ENCODE measurements at places on chromosomes 1 and 21.

DNA sequence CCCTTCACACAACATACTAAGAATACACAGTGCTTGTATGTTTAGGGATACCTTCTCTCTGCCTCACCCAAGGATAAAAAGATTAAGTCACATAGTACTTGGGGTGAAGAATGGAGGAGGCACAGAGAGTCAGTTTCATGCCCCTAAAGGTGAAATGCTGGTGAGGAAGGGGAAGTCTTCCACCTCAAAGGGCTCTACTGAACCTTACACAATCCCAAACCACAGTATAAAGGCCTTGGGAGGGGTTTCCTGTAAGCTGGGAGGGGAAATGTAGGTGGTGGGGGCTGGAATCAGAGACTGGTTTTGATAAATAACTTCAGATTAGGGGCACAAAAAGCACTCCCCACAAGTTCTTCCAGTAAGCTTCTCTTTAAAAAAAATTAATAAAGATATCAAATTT is 3.5 kb downstream of the MINDY1 start:
- DNase-seq: no peak

- DNase-seq: no peak
Observed at GRCh38 chr21:41666641-41667081, 100.2 kb downstream of the RIPK4 start.

GRCh38 chr1:118306851-118307250 is 121.8 kb upstream of the SPAG17 start:
- DNase-seq: no peak

- DNase-seq: no peak
Observed at GRCh38 chr1:35657851-35658250, 16.5 kb upstream of the PSMB2 start.

GRCh38 chr1:80827666-80828065 is 973.1 kb upstream of the ADGRL2 start:
- DNase-seq: no peak

- DNase-seq: no peak
Observed at GRCh38 chr1:2975466-2976179, 45.6 kb upstream of the ACTRT2 start.

- no peak for DNase-seq
Observed at GRCh38 chr1:178495158-178495557, 1.6 kb downstream of the CLEC20A start.

GRCh38 chr1:113021430-113022085 is 51.4 kb upstream of the LRIG2 start:
- DNase-seq: no peak

DNA sequence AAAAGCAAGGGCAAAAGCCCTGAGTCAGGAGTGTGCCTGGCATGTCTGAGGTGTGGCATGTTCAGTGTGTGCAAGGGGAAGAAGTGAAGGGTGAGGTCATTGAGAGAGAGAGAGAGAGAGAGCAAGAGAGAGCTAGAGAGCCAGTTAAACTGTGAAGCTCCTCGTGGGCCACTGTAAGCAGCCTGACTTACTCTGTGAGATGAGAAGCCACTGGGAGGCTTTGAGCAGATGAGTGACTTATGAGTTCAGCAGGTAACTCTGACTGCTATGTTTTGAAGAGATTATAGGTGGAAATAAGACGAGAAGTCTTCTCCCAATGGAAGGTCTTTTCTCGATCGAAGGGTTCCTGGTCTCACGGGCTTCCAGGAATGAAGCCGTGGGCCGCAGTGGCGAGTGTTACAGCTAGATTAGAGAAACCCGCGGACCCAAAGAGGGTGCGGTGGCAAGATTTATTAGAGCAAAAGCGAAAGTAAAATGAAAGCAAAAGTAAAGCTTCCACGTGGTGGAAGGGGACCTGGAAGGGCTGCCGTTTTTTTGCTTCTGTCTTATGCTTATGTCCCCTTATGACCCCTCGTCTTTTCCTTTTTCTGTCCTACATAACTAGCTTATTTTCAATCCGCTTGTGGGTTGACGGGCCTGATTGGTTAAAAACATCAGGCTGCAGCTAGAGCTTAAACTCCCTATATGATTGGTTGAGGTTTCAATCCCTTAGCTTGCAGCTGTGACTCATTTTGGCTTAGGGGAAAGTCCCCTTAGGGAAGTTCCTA is 323.1 kb upstream of the FAM78B start:
- no peak for DNase-seq

DNA sequence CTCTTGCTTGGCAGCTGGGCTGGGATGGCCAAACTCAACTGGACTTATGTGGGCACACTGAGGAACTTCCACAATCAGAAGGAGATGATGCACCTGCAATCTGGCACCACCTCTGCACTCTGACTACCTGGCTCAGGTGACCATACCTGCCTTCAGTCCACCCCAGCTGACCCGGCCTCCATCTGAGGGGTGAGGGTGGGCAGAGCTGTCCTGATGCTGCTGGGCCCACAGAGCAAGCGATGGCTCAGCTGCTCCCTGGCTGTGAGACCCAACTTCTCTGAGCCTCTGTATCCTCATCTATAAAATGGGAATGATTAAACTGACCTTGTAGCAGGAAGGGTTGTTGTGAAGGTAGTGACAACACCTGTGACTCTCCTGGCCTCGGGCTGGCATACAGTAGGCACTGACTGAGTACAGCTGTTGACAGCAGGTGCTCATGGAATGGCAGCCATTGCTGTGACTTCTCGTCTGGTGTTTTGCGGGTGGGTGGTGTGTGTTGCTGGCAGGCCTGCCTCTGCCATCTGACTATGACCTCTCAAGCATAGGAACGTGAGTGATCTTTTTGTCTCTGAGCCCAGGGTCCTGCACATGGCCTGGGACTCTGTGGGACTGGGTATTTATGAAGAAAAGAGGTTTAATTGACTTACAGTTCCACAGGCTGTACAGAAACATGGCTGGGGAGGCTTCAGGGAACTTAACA is 438.5 kb downstream of the PTPRU start:
- DNase-seq: no peak

GRCh38 chr1:175984813-175985212 is 222.3 kb downstream of the COP1 start:
- DNase-seq: no peak

DNA sequence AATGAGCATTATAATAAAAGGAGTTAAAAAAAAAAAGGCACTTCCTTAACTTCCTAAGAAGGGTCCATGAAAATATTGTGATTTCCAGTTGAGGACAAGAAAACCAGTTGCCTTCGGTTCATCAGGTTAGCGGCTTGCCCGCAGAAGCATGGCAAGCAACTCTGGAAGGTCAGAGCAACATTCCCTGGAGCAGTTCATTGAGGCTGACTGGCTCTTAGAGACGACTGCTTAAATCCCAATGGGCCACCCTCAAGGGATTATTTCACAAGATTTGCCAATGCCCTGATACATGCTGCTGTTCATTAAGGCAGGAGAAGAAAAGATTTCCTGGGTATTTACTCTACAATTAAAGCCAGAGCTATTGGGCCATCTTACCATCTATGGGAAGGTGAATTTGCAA is 29.0 kb upstream of the CASQ2 start:
- no peak for DNase-seq

DNA sequence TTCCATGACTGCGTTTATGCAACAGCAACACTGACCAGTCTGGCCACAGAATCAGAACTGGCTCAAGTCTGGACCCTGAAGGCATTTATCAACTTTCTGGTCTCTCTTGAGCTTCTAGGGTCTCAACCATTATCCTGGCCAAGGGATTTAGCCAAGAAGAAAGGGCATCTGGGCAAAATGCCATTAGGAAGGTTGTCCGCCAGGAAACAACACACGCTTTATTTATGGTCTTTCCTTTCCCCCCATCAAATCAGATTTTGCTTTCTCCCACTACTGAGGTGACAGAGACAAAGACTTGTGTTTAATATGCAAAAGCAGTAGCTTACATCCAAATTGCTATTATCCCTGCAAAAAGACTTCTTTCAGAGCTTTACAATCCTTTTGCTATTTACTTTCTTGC is 81.6 kb upstream of the PPP2R5A start:
- DNase-seq: no peak

- DNase-seq: no peak
Observed at GRCh38 chr1:212157252-212157651, 121.7 kb downstream of the DTL start.

- no peak for DNase-seq
Observed at GRCh38 chr21:24153137-24153536, 1454.1 kb downstream of the MRPL39 start.

DNA sequence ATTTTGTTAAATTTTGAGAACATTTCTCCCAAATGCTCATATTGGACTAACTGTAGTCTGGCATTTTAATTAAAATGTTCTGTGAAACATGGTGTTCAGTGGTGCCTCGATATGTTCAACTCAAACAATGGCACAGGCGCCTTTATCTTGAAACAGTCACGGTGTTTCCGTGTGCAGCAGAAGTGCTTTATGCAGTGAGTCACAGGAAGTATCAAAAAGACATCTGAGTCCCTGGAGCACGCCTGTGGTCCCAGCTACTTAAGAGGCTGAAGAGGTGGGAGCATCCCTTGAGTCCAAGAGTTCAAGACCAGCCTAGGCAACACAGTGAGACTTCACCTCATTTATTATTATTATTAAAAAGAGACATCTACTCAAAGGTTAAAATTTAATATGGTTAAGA is 52.2 kb downstream of the GREM2 start:
- DNase-seq: no peak

DNA sequence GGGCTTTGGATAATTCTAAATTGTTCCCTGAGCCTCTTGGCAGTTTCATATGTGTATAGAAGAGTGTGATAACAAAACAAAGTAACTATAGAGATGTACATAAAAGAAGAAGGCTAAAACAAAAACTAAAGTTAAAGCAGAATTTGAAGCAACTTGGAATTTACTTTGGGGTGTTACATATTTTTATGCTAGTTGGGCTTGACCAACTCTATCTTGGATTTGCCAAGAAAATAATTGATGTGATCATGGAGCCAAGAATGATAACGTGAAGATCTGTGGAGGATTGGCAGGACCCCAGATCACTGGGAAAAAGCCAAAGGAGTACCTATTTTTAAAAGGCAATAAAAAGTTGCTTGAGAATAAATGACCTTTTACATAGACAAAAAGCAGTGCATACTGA is 206.9 kb downstream of the LMO4 start:
- DNase-seq: no peak

GRCh38 chr1:9892563-9893528 is 17.2 kb downstream of the CTNNBIP1 start:
- no peak for DNase-seq

GRCh38 chr1:209767706-209768105 is 11.9 kb downstream of the TRAF3IP3 start:
- DNase-seq: no peak

DNA sequence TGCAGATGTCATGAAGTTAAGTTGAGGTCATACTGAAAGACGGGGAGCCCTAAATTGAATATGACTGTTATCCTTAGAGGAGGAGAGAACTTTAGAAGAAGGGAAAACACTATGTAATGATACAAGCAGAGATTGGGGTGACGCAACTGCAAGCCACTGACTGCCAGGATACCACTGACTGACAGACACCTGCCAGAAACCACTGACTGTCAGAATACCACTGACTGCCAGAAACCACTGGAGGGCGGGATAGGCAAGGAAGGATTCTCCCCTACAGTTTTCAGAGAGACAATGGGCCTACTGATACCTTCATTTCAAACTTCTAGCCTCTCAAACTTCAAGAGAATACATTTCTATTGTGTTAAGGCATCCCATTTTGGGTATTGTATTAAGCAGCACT is 388.7 kb downstream of the USH2A start:
- no peak for DNase-seq

DNA sequence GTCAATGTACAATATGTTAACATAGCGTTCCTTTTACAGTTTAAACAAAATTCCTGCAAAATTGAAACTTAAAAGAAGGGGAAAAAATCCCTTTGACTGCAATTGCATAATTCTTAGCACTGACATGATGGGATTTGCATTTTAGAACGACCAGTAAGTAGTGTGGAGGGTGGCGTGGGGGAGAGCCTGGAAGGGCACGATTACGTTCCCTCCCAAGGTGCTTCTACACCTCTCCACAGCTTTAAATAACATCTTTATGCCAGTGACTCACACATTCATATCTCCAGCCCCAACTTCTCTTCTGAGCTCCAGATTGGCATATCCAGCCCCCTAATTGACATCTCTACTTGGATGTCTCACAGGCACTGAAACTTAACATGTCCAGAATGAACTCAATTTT is 64.3 kb downstream of the OLFML3 start:
- no peak for DNase-seq

- peak; percentile 40 for DNase-seq
Observed at GRCh38 chr1:119808972-119809550, 2.2 kb downstream of the REG4 start.

DNA sequence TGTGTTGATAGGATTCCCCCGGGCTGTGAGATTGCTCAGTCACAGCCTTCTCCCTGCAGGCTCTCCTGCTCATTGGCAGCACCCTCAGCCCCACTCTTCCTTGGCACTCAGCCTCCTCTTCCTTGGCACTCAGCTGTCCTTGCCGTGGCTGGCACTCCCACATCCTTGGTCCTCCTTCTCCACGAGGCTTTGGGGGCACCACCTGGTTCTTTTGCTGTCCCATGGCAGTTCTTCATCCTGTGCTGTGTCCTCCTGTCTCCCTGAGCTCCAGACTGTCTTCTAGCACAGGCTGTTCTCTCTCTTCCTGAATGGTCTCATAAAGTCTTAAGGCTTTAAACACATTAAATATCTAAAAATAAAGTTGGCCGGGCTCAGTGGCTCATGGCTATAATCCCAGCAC is 27.0 kb downstream of the PKNOX1 start:
- DNase-seq: no peak

- no peak for DNase-seq
Observed at GRCh38 chr1:67952071-67952470, 98.4 kb downstream of the DIRAS3 start.

GRCh38 chr1:229002451-229002960 is 267.2 kb downstream of the RHOU start:
- no peak for DNase-seq

GRCh38 chr1:90045853-90046563 is 51.1 kb downstream of the ZNF326 start:
- no peak for DNase-seq

- DNase-seq: no peak
Observed at GRCh38 chr1:183363972-183364371, 54.2 kb downstream of the NMNAT2 start.

- DNase-seq: no peak
Observed at GRCh38 chr1:112520166-112520565, 11.4 kb downstream of the WNT2B start.

DNA sequence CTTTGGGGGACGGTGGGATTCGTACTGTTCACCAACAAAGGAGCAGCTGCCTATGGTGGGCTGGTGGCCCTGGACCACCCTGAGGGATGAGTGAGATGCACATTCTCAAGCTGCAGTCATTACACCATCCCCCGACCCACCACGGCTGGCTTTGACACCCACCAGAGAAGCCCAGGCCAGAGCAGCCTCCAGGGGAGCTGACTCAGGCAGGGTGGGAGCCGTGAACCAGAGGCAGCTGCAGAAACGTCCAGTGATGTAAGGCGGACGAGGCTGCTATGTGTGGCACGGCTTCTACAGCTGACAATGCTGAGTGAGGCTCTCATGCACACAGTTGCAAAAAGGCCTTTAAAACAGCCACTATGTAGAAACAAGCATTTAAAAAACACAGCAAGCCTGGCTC is 40.1 kb downstream of the CHAF1B start:
- DNase-seq: no peak
